ENCODE measurements at places on chromosomes 3 and 15.

DNA sequence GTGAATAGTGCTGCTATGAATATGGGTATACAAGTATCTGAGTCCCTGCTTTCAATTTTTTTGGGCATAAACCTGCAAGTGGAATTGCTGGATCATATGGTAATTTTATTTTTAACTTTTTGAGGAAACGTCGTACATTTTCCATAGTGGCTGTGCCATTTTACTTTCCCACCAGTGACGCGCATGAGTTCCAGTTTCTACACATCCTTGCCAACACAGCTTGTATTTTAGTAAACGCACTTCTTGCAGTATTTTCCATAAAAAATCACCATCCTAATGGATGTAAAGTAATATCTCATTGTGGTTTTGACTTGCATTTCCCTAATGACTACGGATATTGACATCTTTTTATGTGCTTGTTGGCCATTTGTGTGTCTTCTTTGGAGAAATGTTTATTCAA, 105.0 kb downstream of the NFKBIZ start:
- DNase-seq = no peak

- peak; percentile 85 for DNase-seq
These were observed 134.7 kb downstream of the TPRA1 start for GRCh38 chr3:127455541-127456450.

DNA sequence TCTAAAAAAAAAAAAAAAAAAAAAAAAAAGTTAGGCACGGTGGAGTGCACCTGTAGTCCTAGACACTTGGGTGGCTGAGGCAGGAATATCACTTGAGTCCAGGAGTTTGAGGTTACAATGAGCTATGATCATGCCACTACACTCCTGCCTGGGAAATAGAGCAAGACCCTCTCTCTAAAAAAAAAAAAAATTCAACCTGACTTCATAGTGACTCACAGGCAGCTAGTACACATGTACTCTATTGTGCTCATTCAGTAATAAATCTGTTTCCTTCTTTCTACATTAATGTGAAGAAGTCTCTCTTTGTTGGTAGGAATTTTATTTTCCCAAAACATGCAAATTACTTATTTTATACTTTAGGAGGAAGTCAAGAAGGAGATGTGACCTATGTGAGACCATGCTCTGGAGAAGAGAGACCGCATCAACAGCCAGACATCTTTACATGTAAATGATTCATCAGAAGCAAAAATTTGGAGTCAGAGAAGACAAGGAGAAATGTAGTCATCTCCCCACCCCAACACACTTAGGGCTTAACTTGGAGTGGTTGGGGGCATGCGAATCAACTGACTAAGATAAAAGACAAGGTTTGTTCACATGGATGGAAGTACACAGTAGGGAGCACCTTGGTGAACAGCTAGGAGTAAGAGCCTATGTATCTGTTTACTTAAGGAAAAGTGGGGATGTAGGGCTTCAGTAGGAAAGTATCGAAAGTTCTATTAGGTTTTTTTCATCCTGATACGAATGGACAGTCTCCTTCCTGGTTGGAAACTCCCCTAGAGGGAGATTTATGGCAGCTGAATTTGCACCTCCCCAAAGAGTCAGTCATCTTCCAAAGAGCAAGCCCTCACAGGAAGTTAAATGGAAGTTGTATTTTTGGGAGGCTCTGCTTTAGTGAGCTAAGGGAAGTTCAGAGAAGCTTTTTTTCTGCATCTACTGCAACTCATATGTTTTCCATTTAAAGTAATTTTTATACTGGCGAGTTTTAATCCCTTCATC, 23.0 kb upstream of the NMD3 start:
- DNase-seq = no peak

- DNase-seq = no peak
These were observed 60.2 kb downstream of the SLTM start for GRCh38 chr15:58873267-58873666.

DNA sequence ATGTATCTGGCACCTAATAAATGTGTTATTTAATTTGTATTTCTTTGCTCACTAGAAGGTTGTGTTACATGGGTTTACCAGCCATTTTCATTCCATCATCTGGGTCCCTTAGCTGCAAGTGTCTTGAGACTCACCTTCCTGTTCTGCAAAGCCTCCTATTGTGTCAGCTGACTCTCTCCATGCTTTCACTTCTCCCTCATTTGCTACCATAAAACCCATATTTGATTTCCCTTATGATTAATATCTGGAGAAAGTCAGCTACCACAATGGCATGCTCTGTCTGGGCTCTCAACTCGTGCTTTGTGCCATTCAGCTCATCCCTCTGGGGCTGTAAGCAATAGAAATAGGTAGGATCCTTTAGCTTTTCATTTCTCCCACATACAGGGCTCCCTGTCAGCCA, 79.5 kb upstream of the EIF1B start:
- DNase-seq = no peak

DNA sequence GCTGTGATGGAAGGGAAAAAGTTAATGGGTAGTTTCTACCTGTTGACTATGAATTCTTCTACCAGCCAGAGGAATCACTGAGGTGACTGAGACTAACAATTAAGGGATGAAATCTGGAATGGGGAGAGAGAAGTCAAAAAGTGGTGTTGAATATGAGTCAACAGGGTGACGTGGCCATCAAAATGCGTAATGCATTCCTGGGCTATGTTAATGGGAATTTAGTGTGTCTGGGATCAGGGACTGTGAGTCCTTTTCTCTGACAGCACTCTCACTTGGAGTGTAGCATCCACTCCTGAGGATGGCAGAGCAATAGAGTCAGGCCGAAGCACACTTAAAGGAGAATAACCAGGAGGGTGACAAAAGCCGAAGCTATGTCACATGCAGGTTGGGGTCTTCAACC, 60.4 kb downstream of the MESD start:
- no peak for DNase-seq

DNA sequence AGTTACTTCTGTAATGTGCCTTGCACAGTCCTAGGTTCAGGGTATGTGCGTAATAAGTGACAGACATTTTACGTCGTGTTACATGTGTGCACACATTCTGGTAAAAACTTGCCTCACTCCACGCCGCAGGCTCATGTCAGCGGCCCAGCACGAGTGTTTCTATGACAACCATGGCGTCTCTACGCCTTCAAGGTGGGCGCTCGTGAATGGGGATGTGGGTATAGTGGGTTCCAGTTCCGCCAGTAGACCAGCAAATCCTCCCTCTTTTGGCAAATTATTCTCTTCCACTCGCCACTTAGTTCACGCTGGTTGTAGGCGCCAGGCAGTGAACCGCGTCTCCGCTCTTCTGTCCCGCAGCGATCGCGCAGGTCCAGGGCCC, 40.3 kb downstream of the CHST14 start:
- peak; percentile 34 for DNase-seq

GRCh38 chr3:159828542-159828943, 160.1 kb upstream of the IL12A start:
- DNase-seq = no peak

DNA sequence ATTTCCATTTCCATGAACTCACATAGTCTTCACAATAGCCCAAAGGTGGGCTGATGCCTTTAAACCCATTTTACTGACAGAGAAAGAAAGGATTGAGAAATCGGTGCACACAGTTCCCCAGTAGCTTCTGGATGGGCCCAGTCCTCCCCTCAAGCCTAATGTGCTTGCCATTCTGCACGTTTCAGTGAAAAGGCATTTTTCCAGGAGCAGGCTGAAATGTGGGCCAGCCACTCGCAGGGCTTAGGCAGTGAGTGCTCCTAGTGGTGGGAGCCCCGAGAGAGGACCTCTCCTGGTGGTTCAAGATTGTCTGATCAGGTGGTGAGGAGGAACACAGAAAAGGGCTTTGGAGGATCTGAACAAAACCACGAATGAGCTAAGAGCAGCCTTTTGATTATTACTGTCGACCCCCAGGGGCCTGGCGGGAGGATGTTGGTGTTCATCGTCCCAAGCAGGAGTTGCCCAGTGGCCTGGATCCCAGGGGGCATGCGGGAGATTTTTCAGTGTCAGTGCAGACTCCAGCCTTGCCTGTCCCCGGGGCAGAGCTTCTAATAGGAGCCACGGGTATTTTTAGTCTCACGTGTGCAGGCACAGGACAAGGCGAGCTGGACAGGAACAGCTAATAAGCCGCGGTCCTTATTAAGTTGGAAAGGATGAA, 8.7 kb upstream of the KY start:
- no peak for DNase-seq

DNA sequence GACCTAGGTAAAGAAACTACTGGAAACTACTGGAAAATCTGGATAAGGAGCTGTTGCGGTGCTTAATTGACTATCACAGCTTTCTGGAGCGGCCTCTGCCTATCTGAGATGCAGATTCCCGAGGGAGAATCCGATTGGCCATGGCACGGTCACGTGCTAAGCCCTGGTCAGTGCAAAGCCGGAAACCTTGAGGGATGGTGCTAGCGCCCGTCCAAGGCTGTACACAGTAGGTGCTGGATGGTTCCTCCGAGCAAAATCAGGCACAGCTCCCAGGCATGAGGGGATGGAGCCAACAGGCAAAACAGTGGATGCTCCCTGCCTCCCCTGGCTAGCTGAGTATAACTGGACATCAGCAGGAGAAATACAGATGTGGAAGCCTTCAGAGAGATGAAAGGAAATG, 238.7 kb upstream of the HES1 start:
- DNase-seq = no peak

- no peak for DNase-seq
These were observed 103.0 kb downstream of the SUCNR1 start for GRCh38 chr3:151976211-151977050.

GRCh38 chr3:113211330-113212149, at the start of gene BOC:
Gene BOC, plus strand, starts transcription at chr3:113211557. Its CDS starts 38,246 bp downstream, at chr3:113249803.
- peak; percentile 14 for DNase-seq

GRCh38 chr15:56175788-56176187, 67.9 kb downstream of the RFX7 start:
- DNase-seq = no peak

DNA sequence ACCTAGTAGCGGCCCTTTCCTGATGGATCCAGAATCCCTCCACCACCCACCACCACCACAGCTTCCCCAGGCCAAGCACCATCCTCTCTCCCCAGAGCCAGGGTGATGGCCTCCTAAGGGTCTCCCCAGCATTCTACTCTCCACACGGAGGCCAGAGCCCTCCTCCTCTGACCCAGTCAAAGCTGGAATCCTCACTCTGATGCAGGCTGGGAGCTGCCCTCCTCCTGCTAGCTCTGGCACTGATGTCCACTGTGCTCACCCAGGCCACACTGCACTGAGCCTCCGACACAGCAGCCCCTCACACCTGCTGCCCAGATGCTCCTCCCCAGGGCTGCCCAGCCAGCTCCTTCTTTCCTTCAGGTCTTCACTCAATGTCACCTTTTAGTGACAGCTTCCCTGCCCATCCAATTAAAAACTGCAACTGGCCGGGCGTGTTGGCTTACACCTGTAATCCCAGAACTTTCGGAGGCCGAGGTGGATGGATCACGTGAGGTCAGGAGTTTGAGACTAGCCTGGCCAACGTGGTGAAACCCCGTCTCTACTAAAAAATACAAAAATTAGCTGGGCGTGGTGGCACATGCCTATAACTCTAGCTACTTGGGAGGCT, 21.0 kb downstream of the XXYLT1 start:
- DNase-seq = no peak

DNA sequence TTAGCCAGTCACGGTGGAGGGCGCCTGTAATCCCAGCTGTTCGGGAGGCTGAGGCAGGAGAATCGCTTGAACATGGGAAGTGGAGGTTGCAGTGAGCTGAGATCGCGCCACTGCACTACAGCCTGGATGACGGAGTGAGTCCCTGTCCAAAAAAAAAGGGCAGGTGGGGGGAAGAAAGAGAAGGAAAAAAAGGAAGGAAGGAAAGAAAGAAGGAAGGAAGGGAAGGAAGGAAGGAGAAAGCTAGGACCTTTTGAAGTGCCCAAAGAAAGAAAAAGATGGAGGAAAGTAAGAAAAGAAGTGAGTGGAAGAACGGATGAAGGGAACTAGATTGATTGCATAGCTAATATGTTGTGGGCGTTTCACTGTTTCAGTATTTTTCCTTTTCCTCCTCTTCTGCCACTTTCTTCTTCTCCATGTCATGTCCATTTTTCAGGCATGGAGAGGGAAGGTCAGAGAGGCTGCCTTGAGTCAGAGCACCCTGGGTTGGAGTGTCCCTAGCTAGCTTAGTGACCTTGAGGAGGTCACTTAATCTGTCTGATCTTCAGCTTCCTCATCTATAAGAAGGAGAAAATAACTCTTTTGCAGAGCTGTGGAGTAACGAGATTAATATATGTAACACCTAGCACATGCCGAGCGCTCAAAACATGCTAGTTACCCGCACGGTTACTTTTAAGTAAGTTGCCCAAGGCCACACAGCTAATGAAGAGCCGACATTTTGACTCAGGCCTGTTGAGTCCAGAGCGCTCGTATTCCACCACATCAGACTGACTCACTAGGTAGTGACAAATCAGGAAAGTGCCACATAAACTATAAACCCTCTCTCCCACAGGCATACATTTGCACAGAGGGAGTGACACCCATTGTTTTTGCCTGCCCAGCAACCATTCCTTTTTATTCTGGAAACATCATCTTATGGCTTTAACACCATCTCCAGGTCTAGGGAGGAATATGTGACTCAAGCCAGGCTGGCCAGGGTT, 42.2 kb downstream of the BHLHE40 start:
- peak; percentile 57 for DNase-seq

GRCh38 chr3:17076940-17077605, 192.3 kb downstream of the PLCL2 start:
- no peak for DNase-seq

DNA sequence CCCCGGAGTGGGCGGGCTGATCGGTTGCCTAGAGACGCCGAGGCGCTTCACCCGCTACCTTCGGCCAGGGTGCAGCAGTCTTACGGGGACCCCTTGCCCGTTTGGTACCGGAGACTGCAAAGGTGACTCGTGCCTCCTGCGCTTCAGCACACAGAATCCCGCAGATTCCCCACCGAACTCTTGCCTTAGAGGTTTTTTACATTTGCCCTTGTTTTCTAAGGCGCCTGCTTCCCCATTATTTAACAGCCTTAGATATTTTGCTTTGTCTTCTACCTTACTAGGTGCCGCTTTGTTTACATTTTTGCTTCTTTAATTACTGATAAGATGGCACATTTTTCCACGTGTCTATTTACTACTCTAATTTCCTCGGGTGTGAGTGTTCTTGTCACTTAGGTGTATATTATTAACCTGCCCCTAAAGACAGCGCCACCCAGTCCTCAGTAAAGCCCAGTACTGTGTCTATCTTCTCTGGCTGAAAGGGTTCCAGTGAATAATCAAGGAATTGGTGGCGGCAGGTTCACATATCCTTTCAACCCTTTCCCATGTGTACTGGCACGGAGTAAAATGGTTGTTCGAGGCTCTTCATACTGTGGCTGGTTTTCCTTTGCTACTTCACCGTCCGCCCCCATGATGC, 573 bp upstream of the CEP152 start:
- DNase-seq = peak; percentile 2

- DNase-seq = no peak
These were observed 56.7 kb upstream of the CMTM8 start for GRCh38 chr3:32181796-32182195.

GRCh38 chr15:62464705-62465104, 299.6 kb upstream of the C2CD4B start:
- no peak for DNase-seq

DNA sequence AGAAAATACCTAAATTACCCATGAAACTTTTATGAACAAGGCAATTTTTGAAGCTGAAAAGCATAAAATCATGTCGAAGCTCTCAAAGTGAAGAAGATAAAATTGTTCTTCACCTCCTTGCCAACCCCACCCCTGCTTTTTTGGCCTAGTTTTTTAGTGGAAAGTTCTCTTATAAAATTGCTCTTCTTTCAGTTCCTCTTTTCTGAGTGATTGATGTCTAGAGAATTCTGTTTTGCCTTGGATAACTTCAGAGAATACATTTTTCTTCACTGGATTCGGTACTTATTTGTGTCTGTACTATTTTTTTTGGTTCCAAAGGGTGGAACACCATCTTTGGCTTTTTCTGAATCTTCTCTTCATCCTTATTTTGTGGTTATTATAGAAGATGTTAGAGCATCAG, 25.0 kb upstream of the PYDC2 start:
- DNase-seq = no peak
